Stimulated activated CD8-positive, alpha-beta memory T cell treated with anti-CD3 and anti-CD28 coated beads, Interleukin-12 subunit alpha, Interleukin-12 subunit beta, amount 100 ng/mL, for 1 hour (primary cell): ENCODE measurements at places on chromosomes 6 and 20.

- no peak for DNase-seq
Measured at GRCh38 chr6:4751823-4752464, 24.3 kb upstream of the CDYL start.

GRCh38 chr20:16552015-16552414, 21.2 kb downstream of the KIF16B start:
- DNase-seq: no peak

DNA sequence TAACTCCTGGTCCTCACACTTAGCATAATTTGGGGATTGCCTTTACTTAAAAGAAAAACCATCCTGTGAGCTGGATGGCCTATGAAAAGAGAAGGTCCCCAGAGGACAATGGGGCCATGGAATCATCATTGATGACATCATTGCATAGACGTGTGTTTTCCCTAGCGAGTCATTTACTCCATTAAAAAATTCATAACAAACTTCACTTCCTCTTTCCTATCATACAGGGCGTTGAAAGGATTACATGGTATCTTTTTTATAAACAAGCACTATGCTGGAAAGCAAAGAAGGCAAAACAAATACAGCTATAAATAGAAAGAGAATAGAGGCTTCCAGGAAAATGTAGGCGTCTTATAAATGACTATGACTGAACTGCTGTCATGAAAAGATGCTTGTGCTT, 11.3 kb upstream of the COL12A1 start:
- no peak for DNase-seq

- no peak for DNase-seq
Measured at GRCh38 chr20:25310921-25311728, 63.2 kb downstream of the PYGB start.

GRCh38 chr6:3455569-3456394, 1.1 kb downstream of the SLC22A23 start:
- no peak for DNase-seq

GRCh38 chr6:7025861-7026260, 81.9 kb upstream of the RREB1 start:
- no peak for DNase-seq

DNA sequence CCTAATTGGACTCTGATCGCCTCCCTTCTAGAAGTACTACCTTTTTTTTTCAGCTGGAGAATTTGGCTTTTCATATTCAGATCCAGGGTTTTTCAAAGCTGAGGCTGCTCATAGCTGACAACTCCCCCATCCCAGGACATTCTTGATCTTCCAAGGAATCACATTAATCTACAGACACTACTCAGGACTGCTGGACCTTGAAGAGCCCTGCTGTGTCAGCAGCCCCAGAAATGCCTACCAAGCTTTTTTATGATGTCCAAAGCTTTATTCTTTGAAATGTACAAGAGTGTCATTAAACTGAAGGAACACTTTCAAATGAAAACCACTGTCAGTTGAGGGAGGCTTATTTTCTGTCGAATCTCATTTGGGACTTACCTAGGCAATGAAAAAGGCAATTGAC, 704.1 kb downstream of the PTPRT start:
- DNase-seq: no peak

DNA sequence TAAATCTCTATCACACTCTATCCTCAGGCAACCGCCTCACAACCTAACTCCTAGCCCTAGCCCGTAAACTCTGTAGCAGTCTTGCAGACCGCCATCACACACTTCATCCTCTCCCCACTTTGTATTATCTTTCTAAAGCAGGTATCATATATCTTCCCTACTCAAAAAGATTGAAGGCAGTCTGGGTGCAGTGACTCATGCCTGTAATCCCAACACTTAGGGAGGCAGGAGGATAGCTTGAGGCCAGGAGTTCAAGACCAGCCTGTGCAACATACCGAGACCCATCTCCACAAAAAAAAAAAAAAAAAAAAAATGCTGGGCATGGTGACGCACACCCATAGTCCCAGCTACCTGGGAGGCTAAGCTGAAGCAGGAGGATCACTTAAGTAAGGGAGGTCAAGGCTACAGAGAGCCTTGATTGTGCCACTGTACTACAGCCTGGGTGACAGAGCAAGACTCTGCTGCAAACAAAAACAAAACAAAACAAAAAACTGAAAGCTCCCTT, 22.9 kb downstream of the RANBP9 start:
- no peak for DNase-seq

DNA sequence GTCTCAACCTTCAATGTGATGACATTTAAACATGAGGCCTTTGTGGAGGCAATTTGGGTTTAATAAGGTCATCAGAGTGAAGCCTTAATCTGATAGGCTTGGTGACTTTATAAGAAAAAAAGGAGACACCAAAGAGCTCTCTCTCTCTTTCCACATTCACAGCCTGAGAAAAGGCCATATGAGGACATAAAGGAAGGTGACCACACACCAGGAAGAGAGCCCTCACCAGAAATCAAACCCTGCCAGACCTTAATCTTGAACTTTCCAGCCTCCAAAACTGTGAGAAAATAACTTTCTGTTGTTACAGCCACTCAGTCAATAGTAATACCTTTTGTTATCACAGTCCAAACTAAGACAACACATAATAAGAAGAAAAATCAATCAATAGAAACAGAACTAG, 47.7 kb downstream of the COL12A1 start:
- no peak for DNase-seq

GRCh38 chr6:148538261-148539190, 195.9 kb downstream of the SASH1 start:
- DNase-seq: no peak

DNA sequence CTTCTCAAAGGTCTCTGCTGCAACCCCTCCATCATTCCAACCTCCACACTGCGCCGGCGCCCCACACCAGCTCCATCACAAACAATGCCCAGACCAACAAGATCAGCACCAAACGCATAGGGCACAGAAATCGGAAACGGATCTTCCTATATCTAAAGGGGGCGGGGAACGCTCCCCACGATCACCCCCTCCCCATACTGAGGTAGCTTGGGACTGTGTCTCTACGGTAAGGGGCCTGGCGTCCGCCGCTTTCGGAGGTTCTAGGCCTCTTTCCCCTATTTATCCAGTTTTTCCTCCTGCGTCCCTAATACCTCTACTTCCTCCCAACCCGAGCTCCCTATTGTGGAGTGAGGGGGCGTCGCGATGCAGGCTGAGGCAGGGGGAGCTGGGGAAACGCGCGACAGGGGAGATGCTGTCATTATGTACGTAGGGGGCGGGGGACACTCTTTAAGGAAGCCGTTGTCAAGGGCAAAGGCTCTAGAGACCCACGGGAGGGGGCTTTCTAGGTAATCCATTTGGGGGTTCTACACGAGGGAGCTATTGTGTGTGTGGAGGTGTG, 909 bp downstream of the DNAAF9 start:
- DNase-seq: no peak

GRCh38 chr6:110400208-110400607, 15.2 kb downstream of the DDO start:
- no peak for DNase-seq

DNA sequence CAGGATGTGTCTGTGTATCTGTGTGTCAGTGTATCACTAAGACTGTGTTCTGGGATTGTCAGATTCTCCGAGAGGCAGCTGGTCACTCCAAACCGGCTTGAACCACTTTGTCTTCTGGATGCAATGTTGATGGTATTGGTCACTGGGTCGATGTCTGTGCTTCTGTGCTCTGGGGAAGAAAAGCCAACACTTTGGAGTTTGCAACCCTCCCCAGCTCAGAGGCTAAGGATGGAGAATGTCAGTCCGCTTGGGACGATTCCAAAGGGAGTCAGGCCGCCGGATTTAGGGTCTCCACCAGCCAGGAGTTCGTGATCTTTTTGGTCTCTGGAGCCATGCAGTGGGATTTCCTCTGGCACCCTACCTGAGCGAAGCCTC, 5.2 kb downstream of the MAFB start:
- DNase-seq: no peak

DNA sequence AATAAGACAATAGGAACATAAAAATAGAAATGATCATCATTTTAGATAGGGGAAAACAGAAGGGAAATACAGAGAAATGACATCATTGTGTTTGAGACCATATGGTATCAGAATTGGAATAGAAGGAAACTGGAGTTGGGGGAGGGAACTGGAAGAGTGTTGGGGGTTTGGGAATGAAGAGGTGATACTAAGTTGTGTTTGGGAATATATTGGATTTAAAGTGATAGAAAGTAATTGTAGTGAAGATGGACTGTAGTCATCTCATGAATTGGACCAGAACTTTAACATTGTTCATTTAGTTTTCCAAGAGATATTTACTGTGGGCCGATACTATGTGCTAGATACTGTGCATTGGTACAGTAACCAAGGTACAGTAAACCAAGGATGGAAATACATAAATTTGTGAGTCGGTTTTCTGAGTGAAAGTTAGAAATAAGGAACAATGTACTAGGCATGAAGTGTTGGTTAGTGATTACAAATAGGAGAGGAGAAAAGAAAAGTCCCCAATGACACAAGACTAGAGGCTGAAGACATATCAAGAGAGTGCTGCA, 32.3 kb downstream of the KCNQ5 start:
- DNase-seq: no peak
